ENCODE measurements at places on chromosomes 4 and X.
A peak's percentile ranks its signal among the peaks of the same experiment; 100 is the strongest.

GRCh38 chrX:25144043-25144940 lies 128.5 kb upstream of the ARX start:
- no peak for DNase-seq

DNA sequence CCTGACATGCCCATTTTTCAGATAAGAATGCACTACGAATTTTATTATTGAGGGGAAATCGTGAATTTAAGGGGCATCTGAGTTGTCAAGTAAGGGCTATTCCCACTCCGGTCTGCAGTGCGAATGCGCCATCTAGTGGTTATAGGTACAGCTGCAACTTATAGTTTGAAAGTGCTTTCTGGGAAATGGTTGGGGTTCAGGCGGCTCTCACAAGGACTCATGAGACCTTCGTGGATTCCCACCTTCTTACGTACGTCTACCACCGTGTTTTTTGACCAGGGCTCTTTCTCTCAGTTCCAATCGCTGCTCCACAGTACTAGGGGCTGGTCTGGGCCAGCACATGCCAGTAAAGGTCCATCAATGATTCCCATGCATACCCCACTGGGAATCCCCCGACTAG lies 12.3 kb downstream of the MSL3 start:
- DNase-seq: no peak

- no peak for DNase-seq
Observed at GRCh38 chrX:126655061-126655460, 102.4 kb upstream of the DCAF12L1 start.

GRCh38 chr4:81631958-81632441 lies 160.3 kb upstream of the RASGEF1B start:
- DNase-seq: peak; percentile 37

GRCh38 chrX:97252111-97252510 lies 368.4 kb downstream of the RPA4 start:
- no peak for DNase-seq

DNA sequence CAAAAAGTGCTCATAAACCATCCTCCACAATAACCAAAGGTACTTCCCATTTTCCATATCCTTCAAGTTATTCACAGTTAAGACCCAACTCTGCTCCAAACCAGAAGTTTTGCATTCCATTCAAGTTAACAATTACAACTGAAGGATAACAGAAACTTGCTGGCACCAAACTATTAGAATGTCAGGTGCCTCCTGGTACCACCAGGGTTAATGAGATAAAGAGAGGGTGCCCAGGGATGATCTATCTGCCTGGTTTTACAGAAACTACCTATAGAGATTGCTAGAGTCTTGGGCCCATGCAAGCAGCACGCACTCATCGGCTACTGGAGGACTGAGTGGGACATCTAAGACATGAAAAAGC lies 114.6 kb downstream of the RBM47 start:
- DNase-seq: no peak

DNA sequence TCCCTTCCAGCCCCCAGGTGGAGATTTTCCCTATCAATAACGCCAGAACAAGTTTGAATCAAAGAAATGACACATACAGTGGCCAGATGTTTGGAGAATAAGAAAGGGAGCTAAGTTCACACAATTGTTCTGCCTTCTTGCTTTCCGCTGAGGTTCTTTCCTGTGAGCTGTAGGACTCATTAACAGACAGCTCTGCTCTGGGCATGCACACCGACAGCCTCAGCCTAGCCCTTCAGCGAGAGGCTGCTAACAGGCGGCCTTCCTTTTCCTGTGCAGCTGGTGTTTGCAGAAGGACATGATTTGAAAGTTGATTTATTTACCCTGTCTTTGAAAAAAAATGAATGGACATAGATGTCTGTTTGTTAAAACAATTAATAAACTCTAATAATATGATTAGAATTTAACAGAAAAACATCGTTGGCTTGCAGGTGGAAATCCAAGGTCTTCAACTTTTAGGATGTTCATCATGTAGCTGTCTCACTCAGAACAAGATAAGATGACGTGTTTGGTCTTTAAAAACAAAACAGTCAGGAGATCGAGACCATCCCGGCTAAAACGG lies 183.3 kb downstream of the KDR start:
- DNase-seq: no peak

- no peak for DNase-seq
Observed at GRCh38 chr4:170949084-170949483, 859.3 kb upstream of the AADAT start.

DNA sequence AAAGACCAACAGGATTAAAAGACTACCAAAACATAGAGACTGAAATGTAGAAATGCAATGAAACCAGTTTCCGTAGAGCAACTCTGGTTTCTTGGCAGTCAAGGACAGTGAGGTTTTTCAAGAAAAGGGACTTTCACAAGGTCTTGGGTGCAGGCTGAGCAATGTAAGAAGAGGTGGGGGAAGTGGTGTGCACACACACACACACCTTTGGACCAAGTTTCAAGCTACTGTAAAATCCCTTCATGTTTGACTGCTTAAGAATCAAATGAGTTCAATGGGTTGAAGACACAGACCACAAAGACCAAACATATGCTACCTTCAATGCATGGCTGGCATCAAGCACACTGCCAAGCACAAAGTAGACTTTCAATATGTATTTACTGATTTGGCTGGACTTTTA lies 17.8 kb upstream of the MCF2 start:
- DNase-seq: no peak

DNA sequence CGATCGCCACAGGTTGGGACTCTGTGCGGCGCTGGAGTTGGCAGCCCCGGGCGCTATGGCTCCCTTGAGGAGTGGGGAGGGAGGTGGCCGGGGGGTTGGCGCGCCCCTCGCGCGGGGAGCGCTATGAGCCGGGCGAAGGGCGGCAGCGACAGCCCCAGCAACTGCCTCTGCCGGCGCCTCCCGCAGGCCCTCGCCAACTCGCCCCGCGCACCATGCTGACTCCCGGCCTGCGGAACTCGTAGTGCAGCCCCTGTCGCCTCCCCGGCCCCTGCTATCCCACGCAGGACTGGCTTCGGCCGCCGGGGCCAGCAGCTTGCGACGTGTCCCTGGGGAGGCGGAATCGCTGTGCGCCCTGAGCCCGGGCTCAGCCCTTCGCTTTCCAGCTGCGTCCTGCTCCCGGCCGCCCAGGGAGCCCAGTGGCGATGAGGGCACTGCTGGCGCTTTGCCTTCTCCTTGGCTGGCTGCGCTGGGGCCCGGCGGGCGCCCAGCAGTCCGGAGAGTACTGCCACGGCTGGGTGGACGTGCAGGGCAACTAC lies 415 bp downstream of the SHISA3 start:
- no peak for DNase-seq

GRCh38 chrX:9071031-9071650 lies 37.2 kb upstream of the FAM9B start:
- no peak for DNase-seq

GRCh38 chr4:20015636-20016224 lies 236.0 kb upstream of the SLIT2 start:
- no peak for DNase-seq

- DNase-seq: no peak
Observed at GRCh38 chr4:77154761-77155499, 2.1 kb upstream of the CCNG2 start.

DNA sequence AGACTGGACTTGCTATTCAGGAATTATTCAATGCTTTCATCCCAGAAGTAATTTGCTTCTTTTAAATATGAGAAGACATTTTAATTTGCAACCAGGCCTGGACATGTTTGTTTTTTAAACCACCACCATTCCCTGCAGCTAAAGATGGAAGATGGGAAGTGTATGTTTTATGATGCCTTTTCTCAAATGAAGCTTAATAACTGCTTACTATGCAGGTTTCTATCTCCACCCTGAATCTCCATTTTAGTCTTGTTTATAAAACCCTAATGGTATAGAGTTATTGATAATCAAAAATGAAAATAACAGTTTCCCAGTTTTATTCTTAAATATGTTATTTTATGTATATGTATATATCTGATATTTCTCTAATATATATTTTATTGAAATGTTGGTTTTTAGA lies 418.9 kb downstream of the C4orf33 start:
- no peak for DNase-seq

DNA sequence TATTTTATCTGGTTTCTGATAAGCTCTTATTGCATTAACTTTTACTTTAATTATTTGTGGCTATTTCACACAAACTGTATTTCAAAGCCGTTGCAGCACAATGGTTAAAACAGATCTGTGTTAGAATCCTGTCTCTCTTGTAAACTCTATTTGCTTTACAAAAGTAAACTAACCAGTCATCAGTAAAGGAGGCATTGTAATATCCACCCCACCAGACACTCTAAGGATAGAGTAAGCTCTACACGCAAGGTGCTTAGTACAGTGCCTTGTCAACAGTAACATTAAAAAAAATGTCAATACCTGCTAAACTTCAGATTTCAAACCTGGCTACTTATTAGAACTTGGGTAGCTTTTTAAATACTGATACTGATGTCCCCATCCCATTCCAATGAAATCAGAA lies 228.4 kb downstream of the RCHY1 start:
- no peak for DNase-seq

GRCh38 chr4:58749206-58749605 lies 1639.0 kb upstream of the IGFBP7 start:
- no peak for DNase-seq

- no peak for DNase-seq
Observed at GRCh38 chrX:72276478-72276953, 532 bp downstream of the RPS4X start.

DNA sequence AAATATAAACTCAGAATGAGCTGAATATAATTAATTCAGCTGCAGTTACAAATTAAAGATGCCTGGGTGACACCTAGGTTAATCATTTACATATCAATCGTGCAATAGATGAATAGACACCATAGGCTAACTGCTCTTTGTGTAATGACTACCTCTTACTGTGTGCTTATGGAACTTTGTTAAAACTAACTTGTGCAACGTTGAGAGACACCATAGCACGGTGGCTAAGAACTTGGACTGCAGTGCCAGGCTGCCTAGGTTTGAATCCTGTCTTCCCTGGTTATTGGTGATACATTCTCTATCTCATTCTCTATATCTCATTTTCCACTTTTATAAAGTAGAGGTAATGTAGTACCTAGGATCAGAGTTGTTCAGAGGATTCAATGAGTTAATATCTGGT lies 46.9 kb downstream of the SMAD1 start:
- DNase-seq: no peak

GRCh38 chrX:100408713-100409609 lies 1.1 kb downstream of the PCDH19 start:
- no peak for DNase-seq

DNA sequence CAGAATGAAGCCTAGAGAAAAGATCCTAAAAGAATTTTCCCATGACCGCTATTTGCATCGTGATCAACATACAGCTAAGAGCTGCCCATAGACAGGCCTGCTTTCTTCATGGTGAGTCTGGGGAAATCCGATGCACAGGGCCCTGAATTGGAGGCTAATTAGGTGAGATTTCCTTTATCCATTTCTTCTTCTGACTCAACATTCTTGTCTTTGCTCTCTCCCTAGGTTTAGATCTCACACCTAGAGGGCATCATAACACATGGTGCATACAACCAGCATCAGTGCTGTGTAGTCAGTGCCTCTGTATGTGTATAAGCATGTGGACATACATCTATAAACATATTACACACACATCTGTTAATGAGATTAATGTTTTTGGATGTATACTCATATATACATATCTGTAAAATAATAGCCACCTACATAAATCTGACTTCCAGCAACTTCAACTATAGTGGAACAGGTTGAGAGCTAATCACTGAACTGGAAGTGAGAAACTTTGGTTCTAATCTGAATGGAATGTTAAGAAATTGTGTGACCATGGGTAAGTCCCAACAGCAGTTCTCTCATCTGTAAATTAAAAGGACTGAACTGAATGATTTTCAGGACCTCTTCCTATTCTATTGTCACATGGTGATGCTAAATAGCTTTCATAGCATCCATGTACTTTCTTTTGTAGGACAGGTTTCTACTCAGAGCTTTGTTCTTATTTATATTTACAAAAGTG lies 17.5 kb downstream of the GATB start:
- no peak for DNase-seq

GRCh38 chr4:11487868-11488544 lies 59.3 kb upstream of the HS3ST1 start:
- DNase-seq: no peak

DNA sequence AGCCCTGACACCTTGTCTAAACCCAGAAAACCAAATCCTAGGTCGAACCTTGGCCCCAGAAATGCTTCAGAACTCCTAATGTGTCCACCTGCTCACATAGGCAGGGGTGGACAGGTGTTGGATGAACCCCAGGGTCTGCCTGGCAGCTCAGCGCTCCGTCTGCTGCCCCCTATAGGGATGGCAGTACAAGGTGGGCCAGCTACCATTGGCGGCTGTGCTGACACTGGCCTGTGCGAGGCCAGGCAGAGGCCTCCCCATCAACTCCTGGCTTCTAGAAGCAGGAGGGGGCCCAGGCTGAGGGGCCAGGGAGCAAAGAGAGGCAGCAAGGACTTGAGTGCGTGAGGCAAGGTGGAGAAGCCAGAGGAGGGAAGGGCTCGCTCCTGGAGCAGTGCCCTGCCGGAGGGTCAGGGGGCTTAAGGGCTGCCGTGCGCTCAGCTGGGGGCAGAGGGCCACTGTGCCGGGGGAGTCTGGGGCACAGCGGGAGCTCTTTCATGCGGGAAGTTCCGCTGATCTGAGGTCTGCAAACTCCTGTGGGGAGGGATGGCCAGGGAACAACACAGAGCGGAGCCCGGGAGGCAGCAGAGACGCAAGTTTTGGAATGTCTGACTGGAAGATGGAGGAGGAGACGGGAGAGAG lies 20.6 kb downstream of the CCNQ start:
- DNase-seq: no peak

DNA sequence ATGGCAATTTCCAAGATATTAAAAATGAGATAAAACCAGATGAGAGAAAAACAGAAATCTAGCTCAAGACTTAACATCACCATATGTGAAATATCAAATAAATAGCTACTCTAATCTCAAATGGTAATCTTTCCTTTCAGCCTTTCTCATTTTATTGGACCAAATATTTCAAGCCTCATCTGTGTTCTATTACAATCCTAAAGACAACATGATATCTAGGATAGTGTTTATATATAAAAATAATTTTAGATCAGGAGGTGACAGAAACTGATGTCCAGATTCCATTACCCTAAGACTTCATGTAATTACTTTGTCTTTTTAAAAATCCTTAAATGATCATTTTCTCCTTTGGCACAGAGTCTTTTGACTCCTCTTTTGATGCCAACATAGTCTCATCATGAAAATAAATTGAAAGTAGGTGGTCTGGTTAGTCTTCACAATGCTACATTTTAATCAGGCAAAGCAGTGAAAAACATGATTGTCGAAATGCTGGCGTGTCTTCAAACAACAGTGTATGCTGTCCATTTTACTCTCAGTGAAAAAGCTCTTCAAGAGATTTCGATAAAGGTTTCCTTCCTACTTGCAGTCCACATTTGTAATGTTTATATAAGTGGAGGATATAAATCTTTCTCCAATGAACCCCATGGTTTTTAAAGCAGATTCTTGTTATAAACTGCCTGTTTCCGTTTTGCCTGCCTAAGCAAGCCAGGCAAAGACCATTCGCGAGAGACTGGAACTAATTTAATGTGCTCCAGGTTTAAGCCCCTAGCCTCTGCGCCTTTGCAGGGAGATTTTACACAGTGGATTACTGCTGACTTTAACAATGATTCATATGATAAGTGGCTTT lies 169.8 kb downstream of the SCFD2 start:
- no peak for DNase-seq

Data from DMS79 (cell line).